ENCODE measurements at places on chromosomes 16 and 17.

DNA sequence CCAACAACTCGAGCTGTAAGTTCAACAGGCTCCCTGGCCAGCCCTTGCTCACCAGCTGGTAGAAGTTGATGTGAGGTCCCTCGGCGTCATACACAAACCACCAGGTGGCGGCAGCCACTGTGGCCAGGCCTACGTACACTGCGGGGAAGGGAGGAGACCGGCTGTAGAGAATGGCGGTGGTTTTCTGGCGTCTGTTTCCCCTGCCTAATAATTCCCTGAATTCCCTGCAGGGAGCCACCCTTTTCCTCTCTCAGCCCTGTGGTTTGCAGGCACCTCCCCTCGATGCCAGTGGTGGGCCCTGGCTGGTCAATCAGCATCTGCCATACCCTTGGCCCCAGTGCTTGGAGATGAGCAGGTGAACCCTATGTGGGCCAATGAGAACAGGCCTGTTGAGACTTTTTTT is 18.9 kb upstream of the P2RX1 start:
- DNase-seq, result peak; percentile 64

- peak; percentile 77 for DNase-seq
These were observed at the start of gene HS3ST3A1 for GRCh38 chr17:13601776-13602551. Gene HS3ST3A1, minus strand, starts transcription at chr17:13601929. Its CDS starts 800 bp downstream, at chr17:13601129.

GRCh38 chr16:14564323-14564722 is 65.7 kb downstream of the PARN start:
- no peak for DNase-seq

- DNase-seq, result peak; percentile 62
These were observed 28.8 kb downstream of the DYNLRB2 start for GRCh38 chr16:80569440-80570105.

GRCh38 chr17:17313350-17313991 is 10.3 kb downstream of the NT5M start:
- peak; percentile 25 for DNase-seq

DNA sequence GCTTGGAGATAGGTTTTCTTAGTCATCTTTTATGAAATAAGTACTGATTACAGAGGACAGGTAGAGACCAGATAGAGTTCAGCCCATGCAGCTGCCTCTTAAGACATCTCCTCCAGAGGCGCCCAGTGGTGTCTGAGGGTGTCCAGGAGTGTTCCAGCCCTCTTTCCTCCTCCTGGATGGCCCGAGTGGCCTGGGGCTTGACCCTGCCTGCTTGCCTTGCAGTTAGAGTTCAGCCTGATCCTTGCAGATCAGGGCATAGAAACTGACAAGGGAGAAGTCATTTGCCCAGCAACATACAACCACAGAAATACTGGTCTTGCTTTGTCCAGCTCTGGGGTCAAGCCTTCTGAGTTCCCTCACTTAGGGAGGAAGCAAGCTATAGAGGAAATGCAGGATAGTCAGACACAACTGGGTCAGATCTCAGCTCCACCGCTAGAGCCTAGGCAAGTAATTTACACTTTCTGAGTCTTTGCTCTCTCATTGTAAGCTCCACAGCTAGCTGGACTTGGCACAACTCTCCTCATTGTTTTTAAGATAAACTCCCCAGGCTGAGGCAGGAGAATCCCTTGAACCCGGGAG is 3.6 kb upstream of the CCL1 start:
- DNase-seq, result no peak

DNA sequence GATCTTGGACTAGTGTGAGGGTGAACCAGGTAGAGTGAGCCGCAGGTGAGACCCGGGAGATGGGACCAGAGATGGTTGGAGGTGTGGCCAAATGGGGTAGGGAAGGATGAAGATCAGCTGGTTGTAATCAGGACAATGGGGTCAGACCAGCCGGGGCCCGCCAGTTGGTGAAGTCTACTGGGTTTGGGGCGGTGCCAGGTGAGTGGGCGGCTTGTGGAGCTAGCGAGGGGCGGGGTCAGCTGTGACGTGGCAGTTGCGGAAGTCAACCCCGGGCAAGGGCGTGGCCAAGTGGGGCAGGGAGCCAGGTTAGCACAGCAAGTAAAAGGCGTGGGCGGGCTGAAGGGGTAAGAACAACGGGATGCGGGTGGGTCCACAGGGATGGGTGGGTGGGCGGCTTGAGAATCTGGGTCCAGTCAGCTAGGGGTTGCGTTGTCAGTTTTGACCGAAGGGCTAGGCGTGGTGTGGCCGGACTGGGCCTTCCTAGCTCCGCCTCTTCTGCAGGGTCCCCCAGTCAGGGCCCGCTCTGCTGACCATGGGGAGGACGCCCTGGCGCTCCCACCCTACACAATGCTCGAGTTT is 25.5 kb upstream of the ALKBH5 start:
- DNase-seq, result peak; percentile 66

DNA sequence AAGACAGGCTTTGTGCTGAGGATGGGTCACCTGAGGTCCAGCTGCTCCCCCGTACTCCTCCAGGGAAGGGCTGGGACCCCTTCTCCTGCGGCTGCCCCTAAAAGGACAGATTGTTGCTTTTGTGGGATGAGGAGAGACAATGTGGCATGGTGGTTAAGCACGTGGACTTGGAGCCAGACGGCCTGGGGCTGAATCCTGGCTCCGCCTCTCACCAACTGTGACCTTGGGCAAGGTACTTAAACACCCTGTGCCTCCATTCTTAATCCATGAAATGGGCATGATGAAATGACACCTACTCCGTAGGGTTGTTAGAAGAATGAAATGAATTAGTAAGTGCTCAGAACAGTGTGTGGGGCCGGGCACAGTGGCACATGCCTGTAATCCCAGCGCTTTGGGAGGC is 39.6 kb upstream of the PLCG2 start:
- no peak for DNase-seq

GRCh38 chr16:56354016-56354415 is 71.3 kb downstream of the AMFR start:
- DNase-seq, result no peak

GRCh38 chr16:64410306-64410705 is 711.6 kb downstream of the CDH11 start:
- DNase-seq, result no peak

Data from fibroblast of skin of back (primary cell).